Progenitor cell of endocrine pancreas (in vitro differentiated cells): ENCODE measurements at places on chromosomes 2 and 18.

- DNase-seq: no peak
- H3K4me3 ChIP-seq: no peak overlapping the region
- H3K27ac ChIP-seq: no peak overlapping the region
- H3K36me3 ChIP-seq: no peaks in the 10 kb centered on the region
These were observed 142.3 kb downstream of the ABCA12 start for GRCh38 chr2:214995926-214996670.

DNA sequence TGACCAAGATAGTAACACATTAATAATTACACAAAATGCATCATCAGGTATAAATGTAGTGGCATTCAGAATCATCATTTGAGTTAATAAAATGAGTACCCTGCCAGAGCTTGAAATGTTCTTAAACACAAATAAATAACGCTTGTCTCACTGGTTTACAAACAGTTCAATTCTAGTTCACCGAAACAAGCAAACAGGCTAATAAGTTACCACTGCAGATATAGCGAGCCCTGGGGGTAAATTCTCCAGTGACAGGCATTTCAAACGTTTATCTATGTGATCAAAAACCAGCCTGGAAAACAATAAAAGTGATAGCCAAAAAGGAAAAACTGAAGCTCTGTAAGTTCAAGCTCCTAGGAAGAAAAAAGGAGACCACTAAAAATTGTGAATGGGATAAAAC is 152.6 kb downstream of the THADA start:
- H3K4me3 ChIP-seq: no peak overlapping the region
- peak overlapping the region; percentile 50 for H3K27ac ChIP-seq
- no peaks in the 10 kb centered on the region for H3K27me3 ChIP-seq
- no peak for DNase-seq

GRCh38 chr18:10404168-10404567 is 50.3 kb upstream of the APCDD1 start:
- no peak overlapping the region for H3K4me3 ChIP-seq
- H3K4me1 ChIP-seq: peaks cover 8% of the 10 kb centered on the region
- no peak overlapping the region for H3K27ac ChIP-seq
- no peak for DNase-seq
- no peaks in the 10 kb centered on the region for H3K36me3 ChIP-seq
- H3K27me3 ChIP-seq: peaks cover 40% of the 10 kb centered on the region

- no peak overlapping the region for H3K4me3 ChIP-seq
- no peaks in the 10 kb centered on the region for H3K27me3 ChIP-seq
- H3K4me1 ChIP-seq: peaks cover 37% of the 10 kb centered on the region
- peak; percentile 29 for DNase-seq
- peaks cover 8% of the 10 kb centered on the region for H3K36me3 ChIP-seq
- peak overlapping the region; percentile 47 for H3K27ac ChIP-seq
These were observed 131.2 kb downstream of the WDSUB1 start for GRCh38 chr2:159155320-159155719.

DNA sequence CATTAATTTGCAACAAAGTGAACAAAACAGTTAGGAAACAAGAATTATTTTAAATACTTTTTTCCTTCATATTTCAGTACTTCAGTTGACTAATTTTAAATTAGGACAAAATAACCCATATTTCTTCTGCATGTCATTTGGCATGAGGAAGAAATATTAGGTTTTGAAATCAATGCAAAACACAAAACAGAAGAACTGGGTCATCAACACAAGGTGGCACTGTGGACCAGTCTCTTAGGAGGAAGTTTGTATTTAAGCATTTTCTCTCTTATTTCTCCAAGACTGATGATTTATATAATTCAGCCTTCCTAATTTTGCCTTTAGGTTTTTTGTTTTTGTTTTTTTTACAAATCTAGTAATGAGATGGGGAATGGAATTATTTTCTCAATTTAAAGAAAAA is 352.8 kb upstream of the KCNH7 start:
- no peaks in the 10 kb centered on the region for H3K36me3 ChIP-seq
- no peak overlapping the region for H3K27ac ChIP-seq
- H3K4me1 ChIP-seq: no peaks in the 10 kb centered on the region
- no peaks in the 10 kb centered on the region for H3K27me3 ChIP-seq

DNA sequence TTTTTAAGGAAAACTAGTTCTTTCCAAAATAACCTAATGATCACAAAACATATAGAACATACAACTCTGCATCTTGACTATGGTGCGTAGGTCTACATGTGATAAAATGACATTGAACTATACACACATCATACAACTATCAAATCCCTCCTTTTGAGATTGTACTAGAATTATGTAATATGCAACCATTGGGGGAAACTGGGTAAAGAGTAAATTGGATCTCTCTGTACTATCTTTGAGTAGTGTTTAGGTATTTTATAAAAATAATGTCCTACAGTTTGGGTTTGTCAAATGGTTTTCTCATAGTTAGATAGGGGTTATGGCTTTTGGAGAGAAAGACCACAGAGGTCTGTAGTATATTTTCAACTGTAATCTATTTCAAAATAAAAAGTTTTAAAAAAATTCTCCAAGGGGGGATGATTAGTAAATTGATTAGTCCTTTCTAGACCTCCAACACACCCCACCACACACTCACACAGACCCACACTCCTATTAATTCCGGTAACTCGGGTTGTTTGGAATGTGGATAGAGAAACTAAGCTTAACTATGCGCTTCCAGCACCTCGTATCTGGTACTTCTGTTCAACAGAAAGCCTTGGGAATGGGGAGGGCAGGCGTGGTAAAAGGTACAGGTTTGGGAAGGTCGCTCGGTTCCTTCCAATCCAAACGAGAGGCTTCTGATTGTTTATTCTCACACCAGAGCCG is 695 bp upstream of the BIRC6 start:
- peaks cover 21% of the 10 kb centered on the region for H3K4me1 ChIP-seq
- DNase-seq: no peak
- H3K36me3 ChIP-seq: no peaks in the 10 kb centered on the region
- peak overlapping the region; percentile 97 for H3K27ac ChIP-seq
- H3K27me3 ChIP-seq: no peaks in the 10 kb centered on the region

DNA sequence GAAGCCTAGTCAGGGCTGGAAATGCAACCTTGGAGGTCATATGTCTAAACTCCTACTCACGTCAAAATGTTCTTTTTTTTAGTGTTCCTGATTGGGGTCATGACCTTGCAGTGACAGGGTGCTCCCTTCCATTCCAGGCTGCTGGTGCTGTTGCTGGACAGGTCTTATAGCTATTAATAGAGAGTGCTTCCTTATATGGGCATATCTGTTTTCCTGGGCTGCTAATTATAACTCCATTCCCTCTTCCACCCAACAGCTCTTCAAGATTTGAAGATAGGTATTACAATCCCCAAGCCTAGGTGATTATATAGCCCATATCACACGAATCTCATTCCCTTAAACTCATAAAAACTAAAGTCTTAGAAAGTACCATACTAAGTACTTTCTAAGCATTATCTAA is 12.6 kb downstream of the HOXD3 start:
- no peak overlapping the region for H3K4me3 ChIP-seq
- peaks cover 96% of the 10 kb centered on the region for H3K27me3 ChIP-seq
- peaks cover 9% of the 10 kb centered on the region for H3K4me1 ChIP-seq
- no peak for DNase-seq

DNA sequence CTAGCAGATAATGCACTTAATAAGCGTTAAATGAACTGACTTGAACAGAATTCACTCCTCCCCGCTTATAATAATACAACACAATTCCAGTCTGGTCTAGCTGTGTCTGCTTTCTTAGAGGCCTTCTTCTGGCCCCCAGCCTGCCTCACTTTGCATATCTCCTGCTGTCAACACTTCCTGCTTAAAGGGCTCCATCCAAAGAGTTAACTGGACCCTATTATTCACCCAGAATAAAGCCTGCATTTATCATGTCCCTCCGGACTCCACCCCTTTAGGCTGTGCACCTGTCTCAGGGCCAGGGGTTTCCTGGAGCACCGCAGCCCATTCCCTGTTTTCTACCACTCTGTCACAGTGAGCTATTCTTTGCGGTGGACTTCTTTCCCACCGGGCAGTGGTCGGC is 292.8 kb upstream of the FBXO11 start:
- peaks cover 4% of the 10 kb centered on the region for H3K4me1 ChIP-seq
- H3K36me3 ChIP-seq: no peaks in the 10 kb centered on the region
- H3K4me3 ChIP-seq: no peak overlapping the region

DNA sequence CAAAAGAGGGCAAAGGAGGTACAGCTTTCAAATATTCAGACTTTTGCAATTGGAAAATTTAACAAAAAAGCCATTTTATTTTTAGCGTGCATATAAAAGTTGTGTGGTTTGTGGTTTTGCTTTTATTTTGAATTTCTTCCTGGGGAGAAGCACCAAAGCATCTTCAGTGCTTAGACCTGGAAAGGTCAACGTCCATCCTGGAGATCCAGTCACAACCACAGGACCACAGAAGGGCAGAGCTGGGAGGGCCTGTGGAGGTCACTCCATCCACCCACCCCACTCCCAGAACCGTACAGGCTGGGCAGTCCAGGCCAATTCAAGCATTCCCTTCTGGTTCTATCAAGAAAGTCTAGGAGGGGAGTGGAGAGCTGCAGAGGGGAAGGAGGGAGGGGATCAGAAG is 43.8 kb downstream of the MPHOSPH10 start:
- H3K4me3 ChIP-seq: no peak overlapping the region
- H3K27me3 ChIP-seq: peaks cover 3% of the 10 kb centered on the region
- no peaks in the 10 kb centered on the region for H3K4me1 ChIP-seq

DNA sequence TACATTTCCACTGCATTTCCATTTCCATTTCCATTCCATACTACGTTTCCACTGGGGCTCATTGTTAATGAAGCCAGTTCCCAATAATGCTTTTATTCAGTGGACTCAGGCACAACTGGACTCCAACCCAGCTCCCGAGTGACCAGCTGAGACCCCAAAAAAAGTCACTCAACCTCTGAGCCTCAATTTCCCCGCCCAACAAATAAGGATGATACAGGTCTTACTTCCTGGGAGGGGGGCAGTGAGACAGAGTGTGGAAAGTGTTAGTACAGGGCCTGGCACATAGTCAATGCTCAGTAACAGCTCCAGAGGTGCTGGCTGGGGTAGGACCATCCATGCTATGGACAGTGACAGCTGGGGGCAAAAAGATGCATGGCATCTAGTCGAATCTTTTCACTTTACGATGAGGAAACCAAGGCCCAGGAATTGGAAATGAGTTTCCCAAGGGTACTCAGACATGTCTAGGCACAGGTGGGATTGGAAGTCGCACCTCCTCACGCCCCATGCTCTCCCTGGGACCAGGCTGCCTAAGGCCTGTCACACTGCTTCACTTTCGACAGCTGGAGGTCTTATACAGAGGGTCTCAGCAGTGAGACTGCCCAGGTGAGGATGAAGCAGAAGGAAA is 226.5 kb downstream of the ANAPC1 start:
- H3K4me3 ChIP-seq: no peak overlapping the region
- H3K27me3 ChIP-seq: peaks cover 44% of the 10 kb centered on the region
- no peaks in the 10 kb centered on the region for H3K36me3 ChIP-seq
- H3K4me1 ChIP-seq: peaks cover 13% of the 10 kb centered on the region
